ENCODE measurements at places on chromosomes 12 and 14.

GRCh38 chr14:48430805-48431204, 755.4 kb upstream of the MDGA2 start:
- DNase-seq = no peak

- no peak for DNase-seq
Measured at GRCh38 chr12:118354903-118355302, 17.8 kb downstream of the TAOK3 start.

- DNase-seq = no peak
Measured at GRCh38 chr14:33390335-33390734, 451.7 kb downstream of the NPAS3 start.

DNA sequence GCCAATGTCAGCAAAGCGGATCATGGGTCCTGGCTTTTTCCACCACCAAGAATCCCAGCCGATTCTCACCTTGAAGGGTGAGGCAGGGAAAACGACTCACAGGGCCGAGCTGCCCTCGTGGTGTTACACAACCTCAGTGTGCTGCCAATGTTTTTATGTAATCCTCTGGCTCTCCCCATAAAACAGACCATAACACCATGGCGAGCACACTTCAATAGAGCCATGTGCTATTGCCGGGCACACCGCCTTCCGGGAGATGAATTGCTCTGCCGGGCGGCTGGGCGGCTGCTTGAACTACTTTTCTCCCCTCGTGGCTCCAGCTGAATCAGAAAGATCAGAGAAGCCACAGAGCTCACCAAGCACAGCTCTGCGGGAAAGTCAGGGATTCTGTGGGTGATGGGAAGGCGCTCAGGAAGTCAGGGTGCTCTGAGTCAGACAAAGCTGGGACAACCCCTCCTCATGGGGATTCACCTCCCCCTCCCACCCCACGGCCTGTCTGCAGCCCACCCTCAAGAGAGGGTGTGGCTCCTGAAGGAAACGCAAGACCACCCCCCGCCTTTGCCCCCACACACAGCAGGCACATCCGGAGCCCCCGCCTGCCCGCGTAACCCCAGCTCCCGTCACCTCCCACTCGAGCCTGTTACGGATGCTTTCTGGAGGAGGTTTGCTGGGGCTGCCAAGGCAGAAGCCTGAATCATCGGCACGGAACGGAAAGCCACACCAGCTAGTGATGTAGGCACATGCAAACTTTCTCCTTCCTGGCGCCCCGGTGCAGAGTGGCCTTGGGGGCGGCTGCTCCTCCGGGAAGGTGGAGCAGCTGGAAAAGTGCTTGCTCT, 1.8 kb downstream of the GALNT9 start:
- DNase-seq = no peak

DNA sequence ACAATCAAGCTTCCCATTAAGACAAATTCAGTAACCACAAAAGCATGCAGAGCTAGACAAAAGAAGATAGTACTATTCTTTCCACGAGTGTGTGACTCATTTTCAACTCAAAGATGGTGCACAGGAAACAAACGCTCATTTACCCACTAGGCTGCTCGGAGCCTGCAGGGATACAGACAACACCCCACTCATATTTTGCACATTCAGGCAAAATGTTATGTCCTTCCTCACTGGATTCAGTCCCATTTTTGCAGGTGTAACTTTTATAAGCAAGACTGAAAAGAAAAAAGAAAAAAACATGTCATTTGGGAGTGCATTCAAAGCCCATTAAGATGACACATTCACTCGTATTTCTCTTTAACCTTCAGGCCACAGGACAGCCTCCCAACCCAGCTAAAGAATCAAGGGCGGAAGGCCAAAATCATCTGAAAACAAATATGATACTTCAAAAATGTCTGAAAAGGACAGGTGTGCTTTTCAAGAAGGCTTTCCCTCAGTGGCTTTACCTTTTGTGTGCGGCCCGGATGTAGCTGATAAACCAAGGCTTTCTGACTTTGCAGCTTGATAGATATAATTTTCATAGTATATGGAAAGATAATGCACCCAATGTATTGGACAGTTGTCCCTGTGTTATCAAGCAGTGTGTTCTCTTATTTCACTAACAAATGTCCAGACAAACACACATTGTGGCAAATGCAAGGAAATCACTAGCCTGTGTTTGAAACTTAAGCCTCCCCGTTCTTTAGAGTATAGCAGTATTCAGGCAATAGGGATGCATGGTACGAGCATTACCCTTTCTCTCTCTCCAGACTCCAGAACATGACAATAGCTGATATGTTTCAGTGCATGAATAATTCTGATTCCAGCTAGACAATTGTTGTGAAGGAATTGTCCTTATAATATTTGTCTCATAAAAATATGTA, 147.8 kb upstream of the KRR1 start:
- no peak for DNase-seq

DNA sequence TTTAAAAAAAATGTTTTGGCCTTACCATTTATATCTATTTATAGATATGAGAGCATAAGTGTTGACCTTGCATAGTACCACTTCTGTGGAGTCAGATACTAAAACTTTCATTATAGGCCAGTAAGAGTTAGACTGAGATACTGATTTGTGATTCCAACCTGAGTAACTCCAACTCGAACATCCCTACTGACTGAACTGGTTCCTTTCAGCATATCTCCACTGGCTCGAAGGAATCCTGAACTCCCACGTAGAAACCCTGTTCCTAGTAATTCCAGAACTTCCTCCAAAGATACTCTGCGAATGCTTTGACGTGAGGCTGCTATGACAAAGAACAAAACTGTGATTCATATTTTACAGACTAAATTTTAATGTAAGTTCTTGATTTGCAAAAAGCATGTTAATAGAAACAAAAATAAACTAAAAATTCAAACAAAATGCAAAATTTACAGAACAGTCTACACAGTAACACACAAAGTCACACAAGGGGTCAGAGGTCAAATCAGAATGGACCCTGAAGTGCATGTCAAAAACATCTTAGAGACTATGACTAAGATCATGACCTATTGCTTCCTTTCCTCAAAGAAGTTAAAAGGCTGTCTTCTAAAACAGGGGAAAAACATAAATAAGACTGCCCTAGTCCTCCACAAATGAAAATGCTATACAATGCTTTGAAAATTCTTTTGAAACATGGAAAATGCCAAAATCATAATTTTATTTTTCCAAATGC, 31.5 kb downstream of the HEATR5A start:
- DNase-seq = no peak

GRCh38 chr12:96120359-96121100, 73.6 kb upstream of the ELK3 start:
- no peak for DNase-seq

DNA sequence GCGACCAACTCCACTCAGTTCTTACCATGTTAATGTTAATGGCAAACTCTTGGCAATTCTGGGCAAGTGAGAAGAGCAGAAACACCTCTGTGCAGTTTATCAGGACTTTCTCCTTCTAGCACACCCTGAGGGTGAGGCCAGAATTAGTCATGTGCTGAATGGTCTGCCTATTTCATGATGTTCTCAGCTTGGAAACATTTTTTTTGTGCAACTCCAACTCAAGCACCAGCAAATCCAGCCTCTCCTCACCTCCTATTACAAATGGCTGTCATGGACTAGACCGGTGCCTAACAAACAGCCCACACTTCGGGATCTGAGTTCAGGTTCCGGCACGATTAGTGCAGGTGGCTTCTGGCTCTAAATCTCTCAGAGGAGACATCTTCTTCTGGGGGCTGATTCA, 246.0 kb downstream of the ZFP36L1 start:
- no peak for DNase-seq

DNA sequence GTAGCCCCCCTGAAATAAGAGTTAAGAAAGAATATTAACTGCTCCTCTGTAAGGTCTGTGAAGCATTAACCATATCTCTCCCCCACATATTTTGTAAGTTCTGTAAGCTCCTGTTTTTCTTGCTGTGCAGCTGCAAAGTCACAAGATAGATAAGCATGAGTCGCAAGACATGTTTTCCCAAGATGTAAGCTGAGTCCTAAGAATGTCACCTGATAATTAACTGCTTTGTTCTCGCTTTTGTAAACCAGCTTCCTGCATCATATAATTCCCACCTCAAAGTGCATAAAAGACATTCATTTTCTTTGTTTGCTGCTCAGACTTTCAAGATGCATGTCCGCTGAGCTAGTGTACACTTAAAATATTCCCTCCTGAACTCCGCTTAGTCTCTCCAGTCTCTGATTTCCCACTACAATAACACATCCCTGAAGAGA, 27.0 kb upstream of the PHC1 start:
- DNase-seq = no peak

DNA sequence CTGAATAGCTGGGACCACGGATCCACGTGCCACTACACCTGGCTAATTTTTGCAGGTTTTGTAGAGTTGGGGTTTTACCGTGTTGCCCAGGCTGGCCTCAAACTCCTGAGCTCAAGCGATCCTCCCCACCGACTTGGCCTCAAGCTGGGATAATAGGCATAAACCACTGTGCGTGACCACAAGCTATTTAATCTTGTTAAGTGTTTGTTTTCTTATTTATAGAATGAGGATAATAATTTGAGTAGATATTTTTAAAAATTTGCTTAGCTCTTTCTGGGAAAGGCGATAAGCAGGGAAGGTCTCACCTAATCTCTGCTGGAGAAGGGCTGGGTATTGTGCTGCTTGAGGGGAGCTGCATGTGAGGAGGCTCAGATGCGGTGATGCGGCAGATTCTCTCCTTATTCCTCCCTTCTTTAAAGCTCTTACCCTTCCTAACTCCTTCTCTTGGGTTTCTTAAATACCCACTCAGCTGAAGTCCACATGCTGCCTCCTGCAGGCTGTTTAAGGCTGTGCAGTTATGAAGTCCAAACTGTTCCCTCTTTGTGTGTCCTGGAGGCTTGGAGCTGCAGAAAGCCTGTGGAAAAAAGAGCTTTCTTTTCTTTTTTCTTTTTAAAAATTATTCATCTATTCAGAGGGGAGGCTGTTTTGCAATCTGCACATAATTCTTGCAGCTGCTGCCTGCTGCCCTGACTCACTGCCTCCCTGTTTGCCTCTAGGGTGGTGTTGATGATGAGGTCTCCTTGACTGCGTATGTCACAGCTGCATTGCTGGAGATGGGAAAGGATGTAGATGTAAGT, 37.9 kb downstream of the A2ML1 start:
- DNase-seq = peak; percentile 10

DNA sequence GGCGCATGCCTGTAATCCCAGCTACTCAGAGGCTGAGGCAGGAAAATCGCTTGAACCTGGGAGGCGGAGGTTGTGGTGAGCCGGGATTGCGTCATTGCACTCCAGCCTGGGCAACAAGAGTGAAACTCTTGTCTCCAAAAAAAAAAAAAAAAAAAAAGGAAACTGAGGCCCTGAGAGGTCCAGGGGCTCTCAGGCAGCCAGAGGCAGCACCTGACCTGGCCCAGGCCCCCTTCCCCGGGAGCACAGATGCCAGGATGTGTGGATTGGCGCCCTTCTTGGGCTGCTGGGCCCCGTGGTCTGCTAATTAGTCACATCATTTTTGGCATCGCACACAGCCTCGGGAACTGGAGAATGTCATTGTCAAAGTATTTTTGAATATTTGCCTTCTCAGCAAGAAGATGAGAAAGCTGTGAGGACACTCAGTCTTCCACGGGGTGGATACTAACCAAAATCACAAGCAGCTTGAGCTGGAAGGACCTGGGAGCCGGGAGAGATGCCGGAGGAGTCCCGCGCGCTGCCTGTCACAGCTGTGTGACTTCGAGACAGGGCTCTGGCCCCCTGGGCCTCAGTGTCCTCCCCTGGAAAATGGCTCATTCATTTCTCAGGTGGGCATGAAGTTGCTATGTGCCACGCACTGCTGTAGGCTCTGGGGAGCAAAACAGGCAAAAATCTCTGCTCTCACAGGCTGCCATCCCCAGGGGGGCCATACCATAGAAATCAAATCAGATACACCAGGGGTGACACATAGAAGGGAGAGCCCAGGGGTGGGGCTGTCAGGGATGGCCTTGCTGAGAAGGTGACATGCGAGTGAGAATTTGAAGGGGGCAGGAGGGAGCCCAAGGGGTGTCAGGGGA, 12.5 kb upstream of the RCOR1 start:
- DNase-seq = no peak

GRCh38 chr12:84920331-84920730, 7.7 kb upstream of the SLC6A15 start:
- DNase-seq = no peak

DNA sequence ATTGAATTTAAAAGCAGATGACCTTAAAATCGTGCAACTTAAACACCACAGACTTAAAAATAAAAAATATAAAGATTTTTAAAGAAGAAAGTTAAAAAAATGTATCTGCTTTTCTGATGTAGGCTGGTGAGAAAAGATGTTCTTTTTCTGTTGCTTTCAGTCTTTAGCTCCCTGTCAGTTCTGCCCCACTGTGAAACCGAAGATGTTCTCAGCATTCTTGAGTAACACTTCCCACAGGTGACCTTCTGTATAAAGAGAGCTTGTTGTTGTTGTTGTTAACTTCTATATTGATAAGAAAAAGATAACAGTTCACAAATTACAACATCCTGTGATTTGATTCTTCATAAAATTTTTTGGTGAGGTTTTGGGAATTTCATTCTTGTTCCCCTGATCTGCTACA, 377.9 kb upstream of the RGS6 start:
- DNase-seq = no peak

GRCh38 chr14:54322246-54322645, 74.6 kb upstream of the CDKN3 start:
- no peak for DNase-seq

- no peak for DNase-seq
Measured at GRCh38 chr12:107748472-107748871, 12.5 kb downstream of the PRDM4 start.

All from naive thymus-derived CD8-positive, alpha-beta T cell (primary cell).